ENCODE measurements at places on chromosomes 1 and 21.

- no peak for DNase-seq
Observed at GRCh38 chr1:213371847-213372619, 321.0 kb downstream of the RPS6KC1 start.

GRCh38 chr1:87956072-87956471 lies 627.4 kb downstream of the LMO4 start:
- DNase-seq = no peak

GRCh38 chr1:215128504-215128903 lies 46.0 kb downstream of the KCNK2 start:
- DNase-seq = no peak

GRCh38 chr1:145977486-145978470 lies 13.3 kb downstream of the POLR3GL start:
- peak; percentile 82 for DNase-seq

DNA sequence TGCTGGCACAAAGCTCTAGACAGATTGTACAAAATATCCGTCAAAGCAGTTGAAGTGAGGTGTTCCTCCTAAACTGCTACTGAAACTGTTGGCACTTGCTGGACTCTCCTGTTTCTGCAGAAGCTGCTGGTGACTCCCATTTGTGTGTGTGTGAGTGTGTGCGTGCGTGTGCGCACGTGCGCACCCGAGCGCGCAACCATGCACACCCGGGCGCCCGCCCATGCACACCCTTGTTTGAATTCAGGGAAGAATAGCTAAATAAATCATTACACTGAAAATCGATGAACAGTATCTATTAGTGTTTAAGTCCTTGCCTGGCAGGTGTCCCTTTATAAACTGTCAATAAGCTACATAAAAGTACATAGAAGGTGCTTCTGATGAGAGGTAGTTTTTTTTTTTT lies 156.4 kb upstream of the B3GALT2 start:
- no peak for DNase-seq

- DNase-seq = no peak
Observed at GRCh38 chr1:162670928-162671663, 38.8 kb downstream of the DDR2 start.

- DNase-seq = peak; percentile 76
Observed at GRCh38 chr1:2314803-2315673, 76.3 kb downstream of the MORN1 start.

GRCh38 chr1:229127301-229127700 lies 143.6 kb upstream of the RAB4A start:
- no peak for DNase-seq

DNA sequence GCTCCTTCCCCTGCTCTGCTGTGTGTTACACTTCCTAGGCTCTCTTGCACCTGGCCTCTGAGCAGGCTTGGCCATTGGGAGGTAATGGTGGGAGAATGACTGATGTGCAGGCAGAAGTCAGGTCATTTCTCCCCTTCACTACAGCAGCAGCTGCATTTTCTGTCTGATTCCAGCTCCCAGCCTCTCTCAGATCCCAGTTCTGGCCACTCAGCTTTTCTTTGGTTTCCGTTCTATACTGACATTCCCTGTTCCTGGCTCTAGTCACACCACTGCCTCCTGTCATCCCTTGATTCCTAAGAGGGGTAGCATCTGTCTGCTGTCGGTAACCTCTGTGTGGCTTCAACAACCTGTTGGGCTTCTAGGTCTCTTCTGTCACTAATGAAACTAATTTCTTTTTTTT lies 127.7 kb upstream of the HOOK1 start:
- no peak for DNase-seq

DNA sequence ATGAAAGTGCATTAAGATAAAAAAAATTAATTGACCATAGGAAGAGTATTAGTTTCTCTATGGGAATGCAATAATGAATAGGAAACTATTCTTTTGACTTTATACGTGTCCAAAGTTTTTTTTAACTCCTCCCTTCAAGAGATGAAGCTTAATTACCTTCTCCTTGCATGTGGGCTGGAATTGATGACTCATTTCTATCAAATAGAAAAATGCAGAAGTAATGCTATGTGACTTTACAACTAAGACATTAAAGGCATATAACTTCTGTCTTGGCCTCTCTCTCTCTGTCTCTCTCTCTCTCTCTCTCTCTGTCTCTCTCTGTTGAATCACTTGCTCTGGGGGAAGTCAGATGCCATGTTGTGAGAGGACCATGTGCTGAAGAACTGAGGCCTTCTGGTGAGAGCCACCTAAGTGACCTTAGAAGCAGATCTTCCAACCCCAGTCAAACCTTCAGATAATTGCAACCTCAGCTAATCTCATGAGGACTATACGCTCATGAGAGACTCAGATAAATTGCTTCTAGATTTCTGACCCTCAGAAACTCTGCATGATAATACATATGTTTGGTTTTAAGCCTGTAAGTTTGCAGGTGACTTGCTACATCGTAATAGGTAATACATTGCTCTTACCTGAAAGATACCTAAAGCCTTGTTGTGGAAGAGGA lies 414.2 kb downstream of the KCNT2 start:
- DNase-seq = no peak

DNA sequence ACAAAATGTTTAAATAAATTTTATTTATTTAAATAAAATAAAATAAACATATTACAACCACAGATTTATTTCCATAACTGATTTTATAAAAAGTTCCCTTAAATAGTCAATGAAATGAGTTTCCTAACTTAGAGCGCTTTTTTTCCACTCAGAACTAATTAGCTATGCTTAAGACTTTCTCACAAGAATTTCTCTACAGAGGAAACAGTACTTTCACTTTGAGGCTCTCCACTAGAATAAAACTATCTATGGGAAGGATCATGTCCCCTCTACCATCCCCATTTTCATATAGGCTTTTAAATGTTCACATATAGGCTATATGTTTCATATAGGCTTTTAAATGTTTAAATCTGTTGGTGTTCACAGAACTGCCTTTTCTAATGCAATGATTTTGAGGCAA lies 40.0 kb upstream of the DPH5 start:
- DNase-seq = no peak

DNA sequence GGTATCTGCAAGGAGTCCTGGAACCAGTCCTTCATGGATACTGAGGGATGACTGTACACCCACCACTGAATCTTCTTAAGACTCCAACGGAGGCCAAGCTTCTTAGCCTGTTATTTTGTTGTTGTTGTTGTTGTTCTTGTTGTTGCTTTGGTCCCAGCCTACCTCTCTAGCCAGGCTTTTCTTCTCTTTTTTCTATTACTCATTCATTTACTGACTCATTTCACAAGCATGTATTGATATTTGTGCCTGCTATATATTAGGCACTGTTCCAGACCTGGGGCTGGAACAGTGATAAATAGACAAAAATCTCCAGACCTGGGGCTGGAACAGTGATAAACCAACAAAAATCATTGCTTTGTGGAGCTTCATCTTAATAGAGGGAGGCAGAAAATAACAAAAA lies 20.4 kb downstream of the CENPF start:
- no peak for DNase-seq

DNA sequence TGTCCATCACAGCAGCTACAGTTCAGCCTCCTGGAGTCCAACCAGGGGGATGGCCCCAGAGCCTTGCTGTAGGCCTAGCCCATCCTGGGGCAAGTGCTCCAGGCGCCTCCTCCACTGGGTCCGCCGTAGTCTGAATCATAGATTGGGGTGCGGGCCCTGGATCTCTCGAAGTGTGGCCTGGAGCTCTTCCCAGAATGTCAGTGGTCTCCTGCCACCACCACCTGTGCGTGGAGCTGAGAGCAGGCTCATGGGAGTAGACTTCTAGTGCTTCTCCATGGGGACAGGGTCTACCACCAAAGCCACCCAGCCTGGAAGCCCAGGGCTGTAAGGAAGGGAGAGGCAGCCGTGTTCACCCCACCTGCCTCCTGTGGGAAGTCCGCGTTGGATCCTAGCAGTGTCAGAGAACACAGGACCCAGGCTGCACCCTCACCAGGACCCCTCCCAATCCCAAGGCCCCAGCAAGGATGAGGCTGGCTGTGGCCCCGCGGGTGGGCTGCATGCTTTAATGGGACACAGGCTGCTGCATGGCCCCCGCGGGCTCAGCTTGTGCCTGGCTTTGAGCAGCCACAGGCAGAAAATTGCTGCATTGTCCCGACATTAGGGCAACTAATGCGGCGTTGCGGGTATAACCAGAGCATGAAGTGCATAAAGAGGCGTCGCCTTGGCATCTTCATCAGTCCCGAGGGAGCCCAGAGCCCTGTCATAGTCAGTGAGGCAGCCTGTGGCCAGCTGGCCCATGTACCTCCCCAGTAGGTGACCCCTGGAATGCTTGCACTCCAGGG lies 735 bp upstream of the HES3 start:
- DNase-seq = no peak

- DNase-seq = no peak
Observed at GRCh38 chr21:37060296-37060695, 12.6 kb downstream of the PIGP start.

- DNase-seq = no peak
Observed at GRCh38 chr1:77594366-77595112, 87.9 kb downstream of the ZZZ3 start.

DNA sequence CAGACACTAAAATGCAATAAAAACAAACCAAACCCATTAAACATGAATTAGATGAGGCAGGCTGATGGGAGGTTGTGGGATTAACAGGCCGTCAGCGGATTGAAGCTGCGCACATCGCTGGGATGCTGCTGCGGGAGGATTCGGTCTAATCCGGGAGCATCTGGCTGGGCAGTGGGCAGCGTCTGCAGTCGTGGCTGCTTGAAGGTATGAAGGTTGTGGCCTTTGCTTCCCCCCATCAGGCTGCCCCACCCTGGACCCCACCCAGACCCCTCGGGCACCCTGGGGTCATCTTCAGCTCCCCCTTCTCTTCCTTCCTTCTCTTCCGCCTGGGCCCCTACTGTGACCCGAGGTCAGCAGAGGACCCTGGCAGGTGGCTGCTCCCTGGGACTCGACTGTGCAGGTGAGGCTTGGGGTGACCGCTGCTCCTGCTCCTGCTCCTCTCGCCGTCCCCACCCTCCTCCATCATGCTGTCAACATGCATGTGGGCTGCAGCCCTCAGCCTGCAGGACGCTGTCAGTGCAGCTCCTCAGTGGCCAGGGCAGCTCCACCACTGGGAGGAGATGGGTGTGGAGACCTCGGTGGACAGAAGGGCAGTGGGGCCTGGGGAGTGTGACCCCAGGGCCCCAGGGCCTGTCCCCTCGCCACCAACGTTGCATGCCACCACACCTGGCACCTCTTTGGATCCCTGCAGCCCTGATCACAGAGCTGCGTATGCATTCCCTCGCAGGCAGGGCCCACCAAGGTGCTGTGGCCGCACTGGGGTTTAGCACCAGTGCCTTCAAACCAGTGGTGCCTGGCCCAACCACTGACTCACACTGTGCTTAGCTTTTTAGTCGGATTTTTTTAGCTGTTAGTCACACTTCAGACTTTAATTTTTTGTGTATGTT lies 112.2 kb upstream of the COL6A1 start:
- no peak for DNase-seq

DNA sequence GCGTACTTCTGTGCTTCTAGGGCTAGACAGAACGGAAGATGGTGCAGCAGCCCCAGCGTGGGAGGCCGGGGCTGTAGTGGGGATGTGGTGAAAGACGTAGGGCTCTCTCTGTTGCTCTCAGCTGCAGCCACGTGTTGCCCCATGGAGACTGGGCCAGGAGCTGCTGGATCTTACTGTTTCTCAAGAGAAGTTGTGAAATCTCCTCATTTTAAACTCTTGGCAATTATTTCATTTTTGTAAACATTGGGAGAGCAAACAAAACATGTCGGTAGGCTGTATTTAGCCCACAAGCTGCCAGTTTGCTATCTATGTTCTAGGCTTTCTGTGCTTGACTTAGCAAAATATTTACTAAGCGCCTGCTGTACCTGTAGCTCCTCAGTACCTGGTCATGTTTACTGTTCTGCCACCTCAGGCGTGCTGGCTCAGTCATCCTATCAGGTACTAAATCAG lies 15.9 kb upstream of the ELOA start:
- no peak for DNase-seq

DNA sequence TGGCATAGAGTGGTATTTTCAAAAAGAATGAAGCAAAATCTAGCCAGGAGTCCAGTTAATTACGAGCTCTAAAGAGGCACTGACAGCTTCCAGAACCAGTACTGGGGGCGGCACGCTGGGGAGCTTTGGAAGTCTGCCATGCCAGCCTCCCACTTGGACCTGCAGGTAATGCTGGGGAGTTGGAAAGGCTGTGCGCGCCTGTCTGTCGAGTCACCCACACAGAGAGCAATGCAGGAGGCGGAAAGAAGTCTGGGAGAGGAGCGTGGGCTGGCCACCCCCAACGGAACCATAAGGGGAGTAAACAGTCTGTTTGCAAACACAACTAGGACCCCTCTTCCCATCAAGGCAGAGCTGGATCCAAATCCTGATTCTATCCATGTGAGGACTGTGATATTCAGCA lies 84.5 kb downstream of the BEND5 start:
- no peak for DNase-seq

DNA sequence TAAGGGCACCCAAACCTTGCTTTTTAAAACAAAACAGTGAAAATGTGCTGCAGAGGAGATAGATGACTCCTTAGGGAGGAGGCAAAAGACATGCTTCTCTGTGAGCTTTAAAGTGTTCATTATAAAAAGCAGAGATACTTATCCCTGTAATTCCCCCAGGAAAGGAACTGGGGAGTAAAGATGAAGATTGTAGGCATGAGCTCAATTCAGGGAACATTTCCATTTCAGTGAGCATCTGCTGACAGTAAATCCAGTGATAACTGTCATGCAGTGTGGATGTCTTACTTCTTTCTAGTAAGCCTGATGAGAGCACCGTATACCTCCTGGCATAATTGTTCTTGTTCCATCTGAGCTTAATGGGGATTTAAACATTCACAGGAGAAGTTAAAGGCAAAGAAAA lies 1296.5 kb downstream of the MRPL39 start:
- no peak for DNase-seq

DNA sequence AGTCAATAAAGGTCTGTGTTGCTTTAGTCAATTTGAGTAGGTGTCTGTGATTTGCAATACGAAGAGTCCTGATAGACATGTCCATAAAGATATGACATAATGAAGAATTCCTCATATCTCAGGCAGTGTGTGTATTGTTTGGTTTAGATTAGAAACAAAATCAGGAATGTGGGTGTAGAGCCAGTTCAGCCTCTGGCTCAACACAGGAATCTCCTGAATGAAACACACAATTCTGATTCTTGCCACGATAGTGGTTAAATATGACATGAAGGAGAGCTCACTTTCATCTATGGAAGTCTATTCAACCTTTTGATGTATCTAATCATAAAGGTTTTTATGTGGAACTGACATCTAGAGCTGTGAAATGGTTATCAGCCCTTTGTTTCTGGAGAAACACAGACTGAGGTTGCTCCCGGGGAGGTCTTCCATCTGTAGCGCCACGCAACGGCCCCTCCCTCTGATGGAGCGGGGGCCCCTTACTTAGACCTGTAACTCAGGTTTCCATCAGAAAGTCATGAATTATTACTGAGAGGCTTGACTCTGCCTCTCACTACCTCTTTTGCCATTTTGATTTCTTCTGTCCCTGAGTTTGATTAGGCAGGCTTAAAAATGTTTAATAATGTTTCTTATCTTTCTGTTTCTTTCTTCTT lies 19.5 kb downstream of the TSPAN2 start:
- no peak for DNase-seq

DNA sequence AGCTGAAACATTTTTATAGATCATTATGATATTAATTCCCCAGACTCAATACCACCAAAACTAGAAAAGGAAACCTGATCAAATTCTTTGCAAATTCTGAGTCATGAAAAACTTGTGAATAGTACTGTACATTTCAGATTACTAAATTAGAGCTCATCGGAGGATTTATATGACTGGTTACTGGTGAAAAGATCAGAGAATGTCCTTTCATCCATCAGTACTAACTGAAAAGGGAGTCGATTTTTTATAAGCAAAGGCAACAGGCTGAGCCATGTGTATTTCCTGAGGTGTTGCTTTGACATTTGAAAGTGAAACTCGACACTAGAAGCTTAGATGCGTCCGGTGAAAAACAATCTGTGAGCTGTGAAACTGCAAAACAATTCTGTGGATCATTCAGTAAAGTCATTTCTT lies 155.7 kb downstream of the TNFSF18 start:
- DNase-seq = no peak

Measured in CD4-positive, alpha-beta T cell treated with Interferon gamma for 1 hour (primary cell).